ENCODE measurements at places on chromosomes 2 and 18.

GRCh38 chr18:80108121-80108536 is 933 bp upstream of the ADNP2 start:
- no peak for DNase-seq

DNA sequence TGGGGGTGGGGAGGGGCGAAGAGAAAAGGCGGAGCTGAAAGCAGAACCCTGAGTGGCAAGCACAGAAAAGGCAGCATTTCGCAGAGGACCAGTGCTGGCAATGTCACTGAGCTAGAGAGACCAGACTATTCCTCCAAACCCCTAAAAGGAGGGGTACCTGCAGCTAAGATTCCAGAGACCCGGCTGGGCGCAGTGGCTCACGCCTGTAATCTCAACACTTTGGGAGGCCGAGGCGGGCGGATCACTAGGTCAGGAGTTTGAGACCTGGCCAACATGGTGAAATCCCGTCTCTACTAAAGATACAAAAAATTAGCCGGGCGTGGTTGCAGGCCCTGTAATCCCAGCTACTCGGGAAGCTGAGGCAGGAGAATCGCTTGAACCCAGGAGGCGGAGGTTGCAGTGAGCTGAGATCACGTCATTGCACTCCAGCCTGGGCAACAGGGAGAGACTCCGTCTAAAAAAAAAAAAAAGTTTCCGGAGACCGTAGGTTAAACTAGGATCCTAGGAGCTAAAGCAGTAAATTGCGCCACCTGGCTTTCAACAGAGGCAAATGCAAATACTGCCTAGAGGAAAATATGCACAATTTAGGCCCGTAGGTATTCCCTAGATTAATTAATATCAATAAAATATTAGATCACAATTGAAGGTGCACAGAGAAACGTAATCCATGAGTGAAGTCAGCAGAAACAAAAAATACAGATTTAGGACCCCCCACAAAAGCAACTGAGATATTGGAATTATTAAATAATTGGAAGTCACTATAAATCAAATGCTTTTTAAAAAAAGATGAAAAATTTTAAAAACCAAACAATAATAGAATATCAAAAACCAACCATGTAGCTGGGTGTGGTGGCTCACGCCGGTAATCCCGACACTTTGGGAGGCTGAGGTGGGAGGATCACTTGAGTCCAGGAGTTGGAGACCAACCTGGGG is 4.9 kb downstream of the UCN start:
- DNase-seq = no peak

GRCh38 chr18:12308386-12309100 is 502 bp downstream of the TUBB6 start:
- DNase-seq = peak; percentile 33

DNA sequence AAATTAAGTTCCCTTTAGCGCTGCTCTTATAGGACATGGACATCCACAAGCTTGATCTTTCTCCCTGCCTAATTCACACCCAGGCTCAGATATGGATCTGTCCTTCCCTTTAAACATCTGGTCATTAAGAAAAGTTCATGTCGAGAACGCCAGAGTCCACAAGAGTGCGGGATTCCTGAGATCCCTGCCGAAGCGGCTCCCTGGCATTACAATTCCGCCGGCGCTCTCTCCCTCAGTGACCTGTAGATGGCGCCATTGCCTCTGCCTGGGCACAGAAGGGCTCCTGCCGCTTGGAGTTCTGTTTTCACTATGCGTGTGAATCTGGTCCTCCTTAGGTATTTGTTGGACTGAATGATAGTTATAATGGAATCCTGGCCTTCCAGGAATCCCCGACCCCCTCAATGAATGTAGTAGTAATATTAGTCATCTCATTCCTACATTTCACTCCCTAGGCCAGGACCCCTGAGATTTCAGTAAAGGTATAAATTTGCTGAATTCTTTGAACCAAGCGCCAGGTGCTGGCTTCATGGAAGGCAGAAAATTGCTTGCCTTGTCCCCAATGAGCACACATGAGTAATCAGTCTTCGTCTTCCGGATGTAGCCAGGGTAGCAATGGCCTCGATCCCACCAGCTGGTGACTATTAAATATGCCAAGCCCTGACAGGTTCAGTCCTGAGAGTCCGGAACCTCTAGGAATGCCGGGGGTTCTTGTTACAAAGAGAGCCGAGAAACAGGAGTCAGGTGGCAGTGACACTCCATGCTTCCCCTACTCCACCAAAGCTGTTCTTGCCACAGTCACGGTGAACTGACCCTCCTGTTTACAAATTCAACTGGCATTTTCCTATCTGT is 26.4 kb upstream of the CD207 start:
- peak; percentile 40 for DNase-seq

DNA sequence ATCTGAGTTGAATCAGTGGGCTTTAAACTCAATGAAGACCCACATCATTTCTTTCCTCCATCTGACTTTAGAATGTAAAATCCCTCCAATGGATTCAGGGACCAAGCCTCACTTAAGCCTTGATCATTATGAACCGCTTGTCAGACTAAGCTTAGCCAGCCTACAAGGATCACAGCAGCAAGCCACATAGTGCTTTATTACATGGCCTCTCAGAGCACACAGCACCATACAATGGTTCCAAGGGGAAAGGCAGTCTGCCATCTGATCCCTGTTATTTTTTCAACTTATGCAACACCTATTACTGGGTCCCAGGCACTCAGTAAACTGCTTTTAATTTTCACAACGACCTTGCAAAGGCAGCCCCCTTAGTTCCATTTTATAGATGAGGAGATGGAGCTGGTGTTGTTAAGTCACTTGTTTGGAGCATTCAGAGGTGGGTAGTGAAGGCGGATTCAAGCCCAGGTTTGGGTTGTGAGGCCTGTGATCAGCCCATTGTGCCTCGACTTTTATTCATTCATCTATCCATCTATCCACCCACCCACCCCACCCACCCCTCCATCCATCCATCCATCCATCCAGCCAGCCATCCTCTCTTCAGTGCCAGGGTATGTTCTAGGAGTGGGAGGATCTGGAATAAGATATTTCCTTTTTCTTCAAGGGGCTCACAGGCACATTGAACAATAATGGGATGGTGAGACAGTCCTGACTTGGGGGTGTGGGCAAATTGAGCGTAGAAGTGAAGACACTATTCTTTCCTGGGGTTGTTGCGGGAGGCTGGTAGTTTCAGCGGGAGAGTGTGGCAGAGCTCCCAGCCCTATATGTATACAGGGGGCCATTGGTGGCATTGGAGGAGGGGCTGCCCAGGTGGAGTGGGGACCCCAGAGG is 141.2 kb downstream of the MYCN start:
- no peak for DNase-seq
